ENCODE measurements at places on chromosomes 12 and 14. TPM values are rescaled to one million over a fixed set of nuclear protein-coding genes. Genes with fewer than 3 reads are reported as not detected.

LRRC74A gene
- not detected for total RNA-seq

MAP3K12 gene
- total RNA-seq, result 15.6 TPM

LRTM2 gene
- not detected for total RNA-seq

TCP11L2 gene
- total RNA-seq, result 1.7 TPM

MYO1H gene
- not detected for total RNA-seq

IFNG-AS1 gene
- not detected for total RNA-seq

BMP4 gene
- 1.6 TPM for total RNA-seq

RIPK3 gene
- total RNA-seq, result not detected

DIO3 gene
- total RNA-seq, result not detected

ADAMTS20 gene
- total RNA-seq, result not detected

SLC7A7 gene
- 28.4 TPM for total RNA-seq

Measured in A549 treated with Mapracorat at 1 μM for 4 hours (cell line).